ENCODE measurements at places on chromosomes 1 and 21. TPM values are rescaled to one million over a fixed set of nuclear protein-coding genes. Genes with fewer than 3 reads are reported as not detected.

DNA sequence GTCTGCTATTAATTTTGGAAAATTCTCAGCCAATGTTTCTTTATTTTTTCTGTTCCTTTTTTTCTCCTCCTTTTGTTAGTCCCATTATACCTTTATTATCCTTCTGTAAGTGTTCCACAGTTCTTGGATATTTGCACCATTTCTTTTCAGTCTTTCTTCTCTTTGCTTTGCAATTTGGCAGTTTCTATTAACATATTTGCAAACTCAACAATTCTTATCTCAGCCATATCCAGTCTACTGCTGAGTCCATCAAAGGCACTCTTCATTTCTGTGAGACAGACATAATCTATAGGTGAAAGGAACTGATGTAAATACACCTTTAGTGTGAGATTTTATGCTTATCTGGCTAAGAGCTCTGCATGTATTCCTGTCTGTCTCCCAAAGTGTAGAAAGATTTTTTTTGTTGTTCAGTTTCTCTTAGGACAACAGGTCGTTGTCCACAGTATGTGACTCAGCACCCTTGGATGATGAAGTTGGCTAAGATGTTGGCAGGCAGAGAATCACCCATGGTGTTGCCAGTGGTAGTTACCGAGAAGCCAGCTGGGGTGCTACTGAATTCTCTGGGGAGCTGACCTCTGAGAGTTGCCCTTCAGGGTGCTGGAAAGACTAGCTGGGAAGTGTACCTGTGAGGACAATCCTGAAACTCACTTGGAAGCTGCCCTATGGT lies 38.4 kb downstream of the LEPR start:
- peak; percentile 64 for DNase-seq

GRCh38 chr21:26137379-26138060 lies 33.0 kb downstream of the APP start:
- peak; percentile 39 for DNase-seq

The SPRR5 gene
- not detected for polyA plus RNA-seq

GRCh38 chr1:118047650-118048224 lies 118.2 kb downstream of the WDR3 start:
- DNase-seq: no peak

DNA sequence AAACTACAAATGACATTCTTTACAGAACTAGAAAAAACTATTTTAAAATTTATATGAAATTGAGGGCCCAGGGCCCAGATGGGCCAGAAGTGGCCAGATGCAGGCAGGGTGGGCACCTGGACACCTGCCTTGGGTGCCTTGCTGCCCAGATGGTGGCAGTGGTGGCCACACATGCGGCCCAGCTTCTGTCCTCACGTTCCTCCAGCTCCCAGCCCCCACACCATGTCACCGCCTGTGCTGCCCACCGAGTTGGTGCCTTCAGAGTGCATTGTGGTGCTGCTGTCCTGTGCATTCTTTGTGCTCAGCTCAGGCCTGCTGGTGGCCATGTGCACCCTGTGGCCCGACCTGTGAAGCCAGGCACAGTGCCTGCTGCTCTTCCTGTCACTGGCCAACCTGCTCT lies 216.8 kb upstream of the CXADR start:
- no peak for DNase-seq

- no peak for DNase-seq
Measured at GRCh38 chr1:180353945-180354344, 123.9 kb downstream of the LHX4 start.

DNA sequence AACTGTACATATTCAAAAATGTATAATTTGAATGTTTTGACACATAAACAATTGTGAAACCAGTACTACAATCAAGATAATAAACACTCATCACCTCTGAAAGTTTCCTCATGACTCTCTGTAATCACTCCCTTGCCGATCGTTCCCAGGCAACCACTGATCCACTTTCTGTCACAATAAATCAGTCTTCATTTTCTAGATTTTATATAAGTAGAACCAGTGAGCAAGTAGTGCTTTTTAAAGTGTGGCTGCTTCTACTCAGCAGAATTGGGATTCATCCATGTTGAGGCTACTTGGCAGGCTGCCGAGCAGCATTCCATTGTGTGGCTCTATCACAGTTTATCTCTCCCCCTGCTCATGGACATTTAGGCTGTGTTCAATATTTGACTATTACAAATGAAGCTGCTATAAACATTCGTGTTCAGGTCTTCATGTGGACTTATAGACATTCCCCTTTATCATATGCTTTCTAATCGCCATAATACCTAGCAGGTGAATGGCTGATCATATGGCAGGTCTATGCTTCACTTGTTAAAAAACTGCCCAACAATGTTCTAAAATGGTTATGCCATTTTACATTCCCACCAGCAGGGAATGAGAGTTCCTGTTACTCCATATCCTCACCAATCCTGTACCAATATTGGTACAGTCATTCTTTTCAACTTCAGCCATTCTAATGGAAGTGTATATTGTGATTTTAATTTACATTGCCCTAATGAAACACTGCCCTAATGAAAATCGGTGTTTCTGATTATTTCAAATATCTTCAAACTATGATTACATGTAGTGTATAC lies 20.5 kb downstream of the TEX38 start:
- DNase-seq: peak; percentile 21

The CDA gene
- polyA plus RNA-seq: 9.9 TPM

GRCh38 chr1:9201401-9202239 lies 33.0 kb upstream of the H6PD start:
- DNase-seq: peak; percentile 92

The TTC34 gene
- 0.05 TPM for polyA plus RNA-seq

DNA sequence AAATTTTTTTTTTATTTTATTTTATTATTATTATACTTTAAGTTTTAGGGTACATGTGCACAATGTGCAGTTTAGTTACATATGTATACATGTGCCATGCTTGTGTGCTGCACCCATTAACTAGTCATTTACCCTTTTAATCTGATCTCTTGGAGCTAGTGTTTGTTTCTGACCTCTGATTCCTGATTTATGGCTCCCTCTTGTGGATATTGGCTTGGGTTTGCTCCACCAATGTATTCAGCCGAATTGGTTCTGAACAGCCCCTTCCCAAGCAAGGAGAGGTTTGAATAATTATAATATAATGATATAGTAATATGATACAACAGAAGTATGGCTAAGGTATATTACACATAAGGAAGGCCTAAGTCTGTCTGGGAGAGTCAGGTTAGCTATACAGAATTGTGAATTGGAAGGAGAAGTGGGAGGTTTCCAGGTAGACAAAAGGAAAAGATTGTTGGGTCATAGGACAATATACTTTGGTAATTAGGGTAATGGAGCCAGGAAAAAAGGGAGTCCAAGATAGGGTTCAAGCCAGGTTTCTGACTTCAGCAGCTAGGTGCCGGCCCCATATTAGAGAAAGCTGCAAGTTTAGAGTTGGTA lies 53.1 kb upstream of the HMCN1 start:
- peak; percentile 56 for DNase-seq

DNA sequence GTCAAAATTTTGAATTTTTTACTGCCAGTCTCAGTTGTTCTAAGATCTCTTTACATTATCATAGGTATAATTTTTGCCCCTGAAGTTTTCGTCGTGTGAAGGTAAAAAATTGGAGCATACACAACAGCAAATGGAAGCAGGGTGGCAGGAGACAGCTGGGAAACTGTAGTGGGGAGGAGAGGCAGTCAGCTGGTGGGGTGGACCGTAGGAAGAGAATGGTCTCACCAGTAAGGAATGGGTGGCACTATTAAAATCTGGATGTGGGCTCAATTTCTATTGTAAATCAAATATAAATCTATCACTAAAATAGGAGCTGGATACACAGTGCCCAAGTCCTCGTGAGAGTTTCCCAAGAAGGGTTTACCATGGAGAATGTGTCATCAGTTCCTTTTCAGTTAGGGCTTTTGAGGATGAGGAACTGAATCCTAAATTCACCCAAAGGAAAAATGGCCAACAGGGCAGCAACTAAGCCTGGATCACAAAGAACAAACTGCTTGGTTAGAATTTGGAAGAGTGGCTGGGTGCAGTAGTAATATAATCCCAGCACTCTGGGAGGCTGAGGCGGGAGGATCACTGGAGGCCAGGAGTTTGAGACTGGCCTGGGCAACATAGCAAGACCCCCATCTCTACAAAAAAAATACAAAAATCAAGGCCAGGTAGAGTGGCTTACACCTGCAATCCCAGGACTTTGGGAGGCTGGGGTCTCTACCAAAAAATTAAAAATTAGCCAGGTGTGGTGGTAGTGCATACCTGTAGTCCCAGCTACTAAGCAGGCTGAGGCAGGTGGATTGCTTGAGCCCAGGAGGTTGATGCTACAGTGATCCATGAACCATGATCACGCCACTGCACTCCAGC lies 10.5 kb upstream of the IRF2BP2 start:
- DNase-seq: peak; percentile 79

DNA sequence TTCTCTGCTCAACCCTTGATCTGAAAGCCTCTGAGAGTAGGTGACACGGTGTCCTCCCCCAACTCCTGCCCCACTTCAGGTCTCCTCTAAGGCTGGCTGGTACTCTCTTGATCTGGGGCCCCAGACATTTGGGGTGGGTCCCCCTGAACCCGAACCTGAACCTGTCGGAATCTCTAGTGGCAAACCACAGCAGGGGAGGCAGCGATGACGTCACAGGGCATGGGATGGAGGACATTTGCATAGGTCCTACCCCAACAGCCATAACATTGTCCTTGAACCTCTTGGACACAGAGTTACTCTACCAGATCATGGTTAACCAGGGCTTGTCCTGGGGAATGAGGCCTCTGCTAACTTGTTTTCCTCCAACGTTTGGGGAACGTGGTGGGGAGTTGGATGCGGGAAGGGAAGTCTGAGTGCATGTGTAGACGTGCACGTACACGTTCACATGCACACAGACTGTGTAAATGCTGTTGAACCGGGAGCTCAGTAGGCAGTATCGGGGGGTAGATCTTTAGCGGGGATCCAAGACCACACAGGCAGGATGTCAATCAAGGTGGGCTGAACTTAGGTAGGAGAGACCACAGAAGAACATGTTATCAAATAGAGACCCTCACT lies 32.4 kb downstream of the CITED4 start:
- no peak for DNase-seq

DNA sequence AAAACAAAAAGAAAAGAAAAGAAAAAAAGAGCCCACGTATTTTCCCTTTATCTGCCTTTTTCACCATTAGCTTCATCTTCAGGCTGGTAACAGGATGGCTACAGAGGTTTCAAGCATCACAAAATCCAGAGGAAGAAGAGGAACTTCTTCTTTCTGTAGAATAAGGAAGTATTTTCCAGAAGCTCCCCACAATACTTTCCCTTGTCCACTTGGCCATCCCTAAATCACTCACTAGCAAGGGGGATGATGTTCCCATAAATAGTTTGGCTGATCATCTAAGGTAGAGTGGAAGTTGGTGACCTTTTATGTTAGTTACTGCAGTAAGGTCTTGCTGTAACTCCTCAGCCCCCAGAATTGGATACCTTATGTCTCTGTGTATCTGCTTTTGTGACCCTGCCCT lies 45.1 kb upstream of the RNF11 start:
- DNase-seq: no peak

DNA sequence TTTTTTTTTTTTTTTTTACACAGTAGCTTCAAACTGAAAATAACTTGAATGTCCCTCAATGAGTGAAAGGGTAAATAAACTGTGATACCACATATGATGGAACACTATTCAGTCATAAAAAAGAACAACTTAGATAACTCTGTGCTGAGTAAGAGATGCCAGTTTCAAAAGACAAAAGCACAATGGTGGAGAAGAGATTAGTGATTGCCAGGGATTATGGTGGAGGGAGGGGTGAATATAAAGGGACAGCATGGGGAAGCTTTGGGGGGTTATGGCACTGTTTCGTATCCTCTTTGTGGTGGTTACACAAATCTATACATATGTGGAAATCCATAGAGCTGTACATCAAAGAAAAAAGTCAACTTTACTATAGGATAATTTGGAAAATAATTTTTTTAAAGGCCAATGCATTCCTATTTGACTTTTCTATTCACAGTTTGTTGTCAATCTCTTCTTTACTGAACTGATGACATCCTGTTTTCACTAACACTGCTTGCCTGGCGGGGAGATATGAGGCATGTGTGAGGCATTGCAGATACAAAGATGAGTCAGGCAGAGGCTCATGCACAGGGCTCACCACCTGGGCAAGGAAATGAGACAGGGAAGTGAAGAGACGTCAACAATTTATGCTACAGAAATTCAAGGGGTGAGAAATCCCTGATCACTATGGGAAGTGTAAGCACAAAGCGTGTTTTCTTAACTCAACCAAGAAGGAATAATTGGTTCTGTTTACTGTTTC lies 302.7 kb downstream of the DUSP10 start:
- peak; percentile 93 for DNase-seq

GRCh38 chr1:60620087-60620486 lies 462.3 kb upstream of the NFIA start:
- no peak for DNase-seq

The SH2D1B gene
- polyA plus RNA-seq: 0.38 TPM

The ZBTB8B gene
- not detected for polyA plus RNA-seq

DNA sequence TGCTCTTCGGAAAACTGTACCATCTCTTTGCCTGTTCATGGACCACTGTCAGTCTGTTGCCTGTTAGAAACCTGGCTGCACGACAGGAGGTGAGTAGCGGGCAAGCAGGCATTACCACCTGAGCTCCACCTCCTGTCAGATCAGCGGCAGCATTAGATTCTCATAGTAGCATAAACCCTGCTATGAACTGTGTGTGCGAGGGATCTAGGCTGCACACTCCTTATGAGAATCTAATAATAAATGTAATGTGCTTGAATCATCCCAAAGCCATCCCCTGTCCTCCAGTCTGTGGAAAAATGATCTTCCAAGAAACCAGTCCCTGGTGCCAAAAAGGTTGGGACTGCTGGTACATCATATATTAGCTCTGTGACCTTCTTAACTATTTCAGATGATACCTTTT lies 110.0 kb downstream of the SMYD3 start:
- DNase-seq: no peak

GRCh38 chr1:199176713-199177112 lies 537.9 kb downstream of the PTPRC start:
- no peak for DNase-seq

The SAMD13 gene
- 0.78 TPM for polyA plus RNA-seq

The RGSL1 gene
- polyA plus RNA-seq: not detected

GRCh38 chr1:7579016-7579415 lies 192.1 kb upstream of the VAMP3 start:
- no peak for DNase-seq

DNA sequence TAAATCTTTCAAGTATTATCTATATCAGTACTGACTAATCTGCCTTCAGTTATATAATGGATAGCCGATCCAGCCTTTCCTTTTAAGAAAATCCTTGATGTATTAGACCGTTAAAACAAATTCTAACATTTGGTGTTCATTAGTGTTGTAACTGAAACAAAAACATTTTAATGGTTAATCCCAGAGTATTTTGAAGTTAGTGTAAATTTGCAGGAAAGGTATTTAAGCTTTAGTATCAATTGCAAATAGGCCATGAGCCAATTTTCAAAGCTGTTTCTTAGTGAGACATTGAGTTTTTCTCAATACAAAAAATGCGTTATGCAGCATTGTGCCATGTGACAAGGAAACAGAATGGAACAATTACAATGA lies 29.6 kb downstream of the DISP1 start:
- DNase-seq: no peak

Measured in GM23248 (cell line).